ENCODE measurements at places on chromosomes 3 and 15.

GRCh38 chr15:72706266-72706665, 20.3 kb downstream of the BBS4 start:
- DNase-seq: no peak

DNA sequence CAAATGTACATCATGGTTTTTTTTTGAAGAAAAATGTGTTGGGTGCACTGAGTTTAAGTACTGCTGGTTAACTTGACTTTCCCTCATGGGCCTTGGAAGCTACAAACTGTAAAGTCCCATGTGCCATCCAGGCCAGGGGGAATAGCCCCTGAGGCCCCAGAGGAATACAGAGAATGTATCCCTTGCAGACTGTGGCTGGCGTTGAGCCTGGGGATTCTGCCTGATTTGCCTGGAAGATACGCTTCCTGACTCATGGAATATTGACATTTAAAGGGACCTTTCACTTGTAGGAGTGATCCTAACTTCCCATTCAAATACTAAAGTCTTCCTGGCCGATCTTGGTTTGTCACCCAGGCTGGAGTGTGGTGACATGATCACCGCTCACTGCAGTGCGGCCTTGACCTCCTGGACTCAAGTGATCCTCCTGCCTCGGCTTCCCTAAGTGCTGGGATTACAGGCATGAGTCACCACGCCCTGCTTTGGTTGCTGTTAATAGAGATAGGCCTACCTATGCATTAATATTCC, 42.0 kb downstream of the ADAMTSL3 start:
- DNase-seq: no peak

- DNase-seq: no peak
These were observed 229.4 kb upstream of the CTNNB1 start for GRCh38 chr3:40969756-40970466.

DNA sequence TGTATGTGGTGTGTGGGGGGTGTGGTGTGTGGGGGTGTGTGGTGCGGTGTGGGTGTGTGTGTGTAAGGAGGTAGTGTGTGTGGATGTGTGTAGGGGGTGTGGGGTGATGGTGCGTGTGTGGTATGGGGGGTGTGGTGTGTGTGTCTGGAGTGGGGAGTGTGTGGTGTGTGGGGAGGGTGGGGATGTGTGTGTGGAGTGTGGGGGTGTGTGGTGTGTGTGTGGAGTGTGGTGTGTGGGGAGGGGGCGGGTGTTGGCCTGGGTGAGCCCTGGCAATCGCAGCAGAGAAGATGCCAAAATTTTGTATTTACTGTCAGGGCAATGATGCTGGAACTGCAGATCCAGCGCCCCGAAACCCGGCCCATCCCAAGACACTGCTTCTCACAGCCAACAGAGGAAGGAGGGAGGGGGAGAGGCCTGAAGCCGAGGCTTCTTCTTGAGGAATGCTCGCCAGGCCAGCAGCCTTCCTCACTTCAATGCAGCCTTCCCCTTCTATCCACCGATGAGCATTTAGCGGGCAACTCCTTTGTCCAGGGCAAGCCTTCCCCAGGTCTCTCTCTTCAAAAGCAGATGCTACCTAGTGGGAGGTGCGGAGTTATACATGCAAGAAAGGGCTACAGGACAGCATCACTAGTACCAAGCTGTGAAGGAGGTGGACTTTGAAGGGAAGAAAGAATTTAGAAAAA, 11.9 kb upstream of the SRP14 start:
- no peak for DNase-seq

GRCh38 chr15:100175406-100176114, 166.2 kb downstream of the ADAMTS17 start:
- DNase-seq: no peak

GRCh38 chr15:66498501-66499386, 1.2 kb upstream of the SNAPC5 start:
- DNase-seq: no peak

Data from cortex of kidney (tissue), 1 donor.